AG09319 (cell line): ENCODE measurements at places on chromosomes 6 and 20.

DNA sequence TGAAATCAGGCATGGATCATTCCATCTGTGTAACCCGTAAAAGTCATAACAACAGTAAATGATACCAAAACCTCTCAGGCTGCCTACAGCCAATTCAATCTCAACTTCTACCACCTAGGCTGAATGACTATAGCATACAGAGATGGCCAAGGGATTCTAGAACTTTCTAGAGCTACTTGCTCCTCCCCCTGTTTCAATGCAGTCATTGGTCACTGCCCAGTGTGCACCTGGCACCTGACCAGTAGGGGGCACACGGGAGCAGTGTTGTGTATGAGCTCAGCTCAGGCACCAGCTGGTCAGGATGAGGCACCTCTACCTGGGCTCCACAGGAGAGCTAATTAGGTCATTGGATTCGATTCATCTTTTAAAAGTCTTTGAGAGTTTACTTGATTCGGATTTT lies 86.2 kb downstream of the PLEKHG1 start:
- DNase-seq = no peak

- no peak for DNase-seq
These were observed 1.4 kb downstream of the HLA-B start for GRCh38 chr6:31355583-31355948.

- DNase-seq = no peak
These were observed 84.4 kb upstream of the HDAC2 start for GRCh38 chr6:114055349-114055748.

- no peak for DNase-seq
These were observed 279.6 kb upstream of the JAG1 start for GRCh38 chr20:10953437-10953836.

DNA sequence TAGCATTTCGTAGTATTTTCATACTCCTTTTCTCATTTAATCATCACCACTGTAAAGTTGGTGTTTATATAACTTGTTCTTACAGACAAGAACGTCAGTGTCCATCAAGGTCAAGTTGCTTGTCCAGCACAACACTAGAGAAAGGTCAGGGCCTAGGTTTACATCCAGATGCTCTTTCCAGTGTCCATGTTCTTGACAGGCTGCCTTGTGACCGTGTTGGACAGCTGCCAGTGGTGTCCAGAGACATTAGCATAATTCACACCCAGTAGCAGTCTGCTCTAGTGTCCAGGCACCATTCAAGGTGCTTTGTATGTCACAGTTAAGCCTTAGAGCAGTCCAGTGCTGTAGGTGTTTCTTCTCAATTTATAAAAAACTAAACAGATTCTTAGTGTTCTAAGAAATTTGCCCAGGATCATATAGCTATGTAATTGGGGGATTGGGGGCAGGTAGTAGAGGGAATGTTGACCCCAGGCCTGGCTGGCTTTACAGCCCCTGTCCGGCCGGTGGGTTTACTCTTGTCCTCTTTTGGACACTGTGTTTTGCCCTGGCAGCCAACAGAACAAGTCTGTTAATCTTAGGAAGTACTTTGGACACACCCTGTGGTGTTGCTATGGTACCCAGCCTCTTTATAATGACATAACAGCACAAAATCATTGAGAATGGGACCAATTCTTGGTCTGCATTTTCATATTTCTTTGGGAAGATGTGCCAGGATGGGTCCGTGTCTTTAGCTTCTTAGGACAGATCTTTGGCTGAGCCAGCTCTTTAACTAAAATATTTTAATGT lies 8.0 kb downstream of the STK35 start:
- DNase-seq = no peak

DNA sequence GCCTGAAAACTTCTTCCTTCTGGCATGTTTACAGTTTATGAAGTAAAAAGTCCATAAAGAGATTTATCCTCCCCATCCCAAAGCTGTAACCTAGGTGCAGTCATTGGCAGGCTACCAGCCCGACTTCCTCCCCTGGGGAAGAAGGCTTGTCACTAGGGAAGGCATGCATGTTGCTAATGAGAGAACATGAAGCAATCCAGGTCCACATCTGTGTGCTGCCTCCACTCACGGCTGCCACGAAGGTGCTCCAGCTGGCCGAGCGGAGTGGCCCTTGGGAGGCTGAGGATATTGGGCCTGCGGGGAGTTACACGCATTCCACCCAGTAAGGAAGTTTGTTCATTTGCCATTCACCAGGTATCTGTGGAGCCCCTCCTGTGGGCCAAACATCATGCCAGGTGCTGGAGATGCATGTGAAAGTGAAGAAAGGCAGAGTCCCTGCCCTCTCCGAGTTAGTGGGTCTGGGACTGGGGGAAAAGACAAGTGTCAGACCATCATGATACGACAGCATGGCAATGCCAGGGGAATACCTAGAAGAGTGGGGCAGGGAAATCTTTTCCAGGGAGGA lies 257.0 kb downstream of the NRN1 start:
- DNase-seq = no peak

- no peak for DNase-seq
These were observed 936.7 kb upstream of the CITED2 start for GRCh38 chr6:140311146-140311545.

- no peak for DNase-seq
These were observed 203.2 kb downstream of the RPS12 start for GRCh38 chr6:133017581-133017980.

GRCh38 chr6:141152951-141153350 lies 979.8 kb upstream of the GJE1 start:
- no peak for DNase-seq

DNA sequence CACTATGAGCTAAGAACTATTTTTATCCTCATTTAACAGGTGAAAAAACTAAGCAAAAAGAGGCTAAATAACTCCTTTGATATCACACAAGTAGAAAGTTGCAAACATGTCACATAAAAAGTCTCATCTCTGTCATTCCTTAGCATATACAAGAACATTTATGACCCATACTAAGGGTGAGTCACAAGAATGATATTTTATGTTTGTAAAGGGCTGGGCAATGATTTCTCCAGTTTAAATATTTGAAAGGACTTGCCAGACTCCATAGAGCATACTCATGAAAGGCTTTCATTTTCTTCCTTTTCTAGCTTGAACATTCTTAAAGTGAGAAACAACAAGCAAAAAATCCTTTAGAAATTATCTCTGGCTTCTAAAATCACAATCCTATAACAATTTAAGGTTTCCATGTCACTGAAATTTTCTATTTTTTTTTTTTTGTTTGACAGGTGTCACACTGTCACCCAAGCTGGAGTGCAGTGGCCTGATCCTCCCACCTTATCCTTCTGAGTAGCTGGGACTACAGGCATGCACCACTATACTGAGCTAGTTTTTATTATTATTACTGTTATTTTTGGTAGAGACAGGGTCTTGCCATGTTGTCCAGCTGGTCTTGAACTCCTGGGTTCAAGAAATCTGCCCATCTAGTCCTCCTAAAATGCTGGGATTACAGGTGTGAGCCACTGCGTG lies 338.0 kb upstream of the KHDRBS2 start:
- DNase-seq = no peak

GRCh38 chr6:125169058-125169457 lies 15.5 kb downstream of the TPD52L1 start:
- DNase-seq = no peak

DNA sequence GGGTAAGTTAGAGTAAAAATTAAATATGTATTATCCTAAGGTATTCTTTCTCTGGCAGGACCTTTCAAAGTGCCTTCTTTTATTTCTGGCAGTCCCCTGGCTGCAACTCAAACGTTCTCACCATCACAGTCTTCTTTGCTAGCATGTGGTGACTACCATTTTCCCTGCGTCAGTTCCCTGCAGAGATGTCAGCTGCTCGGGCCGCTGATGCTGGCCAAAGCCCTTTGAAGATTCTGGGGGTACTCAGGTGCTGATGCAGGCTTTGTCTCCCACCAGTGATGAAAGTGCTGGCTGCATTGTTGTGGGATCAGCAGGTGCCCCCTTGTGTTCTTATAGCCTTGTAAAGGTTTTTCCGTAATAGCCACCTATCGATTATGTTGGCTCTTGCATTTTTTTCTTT lies 140.1 kb downstream of the BTBD3 start:
- DNase-seq = no peak

GRCh38 chr6:29945281-29945820 lies 3.0 kb downstream of the HLA-A start:
- no peak for DNase-seq

DNA sequence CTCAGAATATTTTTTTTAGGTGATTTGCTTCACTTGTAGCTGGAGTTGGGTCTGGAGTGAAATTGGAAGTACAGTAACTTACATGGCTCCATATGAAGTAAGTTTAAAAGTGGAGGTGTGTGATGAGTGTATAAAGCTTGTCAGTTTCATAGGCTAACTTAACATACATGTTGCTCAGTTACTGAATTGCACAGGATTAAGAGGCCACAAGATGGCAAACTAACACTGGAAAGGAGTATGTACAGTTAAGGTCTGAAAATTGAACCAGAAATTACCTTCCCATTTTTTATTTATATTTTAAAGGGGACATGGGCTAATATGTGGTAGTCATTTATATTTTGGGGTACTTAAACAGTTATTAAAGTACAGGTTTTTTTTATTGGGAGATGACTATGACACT lies 45.3 kb upstream of the SMIM8 start:
- DNase-seq = no peak

GRCh38 chr6:67009818-67010217 lies 1302.8 kb upstream of the EYS start:
- DNase-seq = no peak

DNA sequence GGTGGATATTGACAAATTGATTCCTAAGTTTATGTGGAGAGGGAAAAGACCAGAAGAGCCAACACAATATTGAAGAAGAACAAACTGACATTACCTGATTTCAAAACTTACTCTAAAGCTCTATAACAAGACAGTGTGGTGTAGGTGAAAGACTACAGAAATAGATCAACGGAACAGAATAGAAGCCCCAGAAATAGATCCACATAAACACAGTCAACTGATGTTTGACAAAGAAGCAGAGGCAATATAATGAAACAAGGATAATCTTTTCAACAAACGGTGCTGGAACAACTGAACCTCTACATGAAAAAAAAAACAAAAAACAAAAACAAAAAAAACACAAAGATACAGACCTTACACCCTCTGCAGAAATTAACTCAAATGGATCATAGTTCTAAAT lies 50.2 kb downstream of the MAP3K5 start:
- no peak for DNase-seq

GRCh38 chr6:33794910-33795623 lies 6.1 kb upstream of the LEMD2 start:
- no peak for DNase-seq

GRCh38 chr6:167697316-167697715 lies 129.4 kb upstream of the AFDN start:
- DNase-seq = no peak

GRCh38 chr6:121531658-121532169 lies 96.3 kb downstream of the GJA1 start:
- no peak for DNase-seq

DNA sequence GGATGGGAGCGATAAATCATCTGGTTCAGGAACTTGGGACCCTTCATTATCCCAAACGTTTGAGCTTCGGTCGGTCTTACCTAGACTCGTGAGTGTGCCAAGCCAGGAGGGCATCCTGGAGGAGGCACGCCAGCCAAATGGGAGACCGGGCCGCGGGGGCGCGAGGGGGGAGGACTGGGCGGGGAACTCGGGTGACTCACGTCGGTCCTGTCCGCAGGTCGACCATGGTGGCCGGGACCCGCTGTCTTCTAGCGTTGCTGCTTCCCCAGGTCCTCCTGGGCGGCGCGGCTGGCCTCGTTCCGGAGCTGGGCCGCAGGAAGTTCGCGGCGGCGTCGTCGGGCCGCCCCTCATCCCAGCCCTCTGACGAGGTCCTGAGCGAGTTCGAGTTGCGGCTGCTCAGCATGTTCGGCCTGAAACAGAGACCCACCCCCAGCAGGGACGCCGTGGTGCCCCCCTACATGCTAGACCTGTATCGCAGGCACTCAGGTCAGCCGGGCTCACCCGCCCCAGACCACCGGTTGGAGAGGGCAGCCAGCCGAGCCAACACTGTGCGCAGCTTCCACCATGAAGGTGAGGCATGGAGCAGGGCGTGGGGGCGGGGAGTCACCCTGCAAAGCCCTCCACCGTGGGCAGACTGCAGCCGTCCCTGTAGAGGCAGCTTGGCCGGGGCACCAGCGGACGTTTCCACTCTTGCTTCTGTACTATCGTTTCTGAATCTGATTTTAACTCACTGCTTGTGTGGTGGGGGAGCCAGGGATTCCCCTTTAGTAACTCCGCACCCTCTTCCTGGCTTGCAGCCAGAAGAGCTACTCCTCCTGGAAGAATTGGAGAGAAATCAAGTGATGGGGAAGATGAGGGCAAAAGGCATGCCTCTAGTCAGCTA lies 2.7 kb downstream of the BMP2 start:
- no peak for DNase-seq

GRCh38 chr20:61678437-61678836 lies 387.2 kb downstream of the TAF4 start:
- DNase-seq = no peak

DNA sequence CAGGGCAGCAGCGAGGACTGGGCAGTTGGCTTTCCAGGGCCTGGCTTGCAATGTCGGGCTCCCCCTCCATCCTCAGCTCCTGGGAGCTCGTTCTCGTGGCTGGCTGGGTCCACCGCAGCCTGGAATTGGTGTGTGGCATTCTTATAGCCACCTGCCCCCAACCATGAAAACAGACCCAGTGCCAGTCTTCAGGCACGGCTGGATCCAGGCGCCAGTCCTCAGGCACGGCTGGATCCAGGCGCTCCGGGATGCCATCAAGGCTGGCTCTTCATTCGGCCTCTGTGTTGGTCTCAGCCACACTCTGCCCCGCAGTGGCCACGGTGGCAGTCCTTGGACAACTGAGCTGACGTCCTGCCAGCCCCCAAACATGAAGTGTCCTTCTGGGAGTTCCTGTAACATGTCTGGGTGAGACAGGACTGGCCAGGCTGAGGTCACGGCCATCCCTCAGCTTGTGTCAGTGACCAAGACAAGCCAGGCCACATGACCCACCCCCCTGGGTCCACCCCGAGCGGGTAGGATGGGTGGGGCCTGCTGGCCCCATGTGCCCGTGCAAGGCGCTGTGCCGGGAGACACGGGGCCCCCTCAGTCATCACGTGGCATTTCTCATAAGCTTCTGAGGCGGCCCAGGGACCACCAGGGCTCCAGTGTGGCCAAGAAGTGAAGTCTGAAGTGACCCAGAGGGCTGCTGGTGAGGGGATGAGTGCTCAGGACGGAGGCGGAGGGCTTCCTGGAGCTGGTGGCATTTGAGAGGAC lies 99.0 kb downstream of the TAF4 start:
- no peak for DNase-seq

GRCh38 chr6:31130751-31131150 lies 8.1 kb downstream of the PSORS1C2 start:
- DNase-seq = no peak

DNA sequence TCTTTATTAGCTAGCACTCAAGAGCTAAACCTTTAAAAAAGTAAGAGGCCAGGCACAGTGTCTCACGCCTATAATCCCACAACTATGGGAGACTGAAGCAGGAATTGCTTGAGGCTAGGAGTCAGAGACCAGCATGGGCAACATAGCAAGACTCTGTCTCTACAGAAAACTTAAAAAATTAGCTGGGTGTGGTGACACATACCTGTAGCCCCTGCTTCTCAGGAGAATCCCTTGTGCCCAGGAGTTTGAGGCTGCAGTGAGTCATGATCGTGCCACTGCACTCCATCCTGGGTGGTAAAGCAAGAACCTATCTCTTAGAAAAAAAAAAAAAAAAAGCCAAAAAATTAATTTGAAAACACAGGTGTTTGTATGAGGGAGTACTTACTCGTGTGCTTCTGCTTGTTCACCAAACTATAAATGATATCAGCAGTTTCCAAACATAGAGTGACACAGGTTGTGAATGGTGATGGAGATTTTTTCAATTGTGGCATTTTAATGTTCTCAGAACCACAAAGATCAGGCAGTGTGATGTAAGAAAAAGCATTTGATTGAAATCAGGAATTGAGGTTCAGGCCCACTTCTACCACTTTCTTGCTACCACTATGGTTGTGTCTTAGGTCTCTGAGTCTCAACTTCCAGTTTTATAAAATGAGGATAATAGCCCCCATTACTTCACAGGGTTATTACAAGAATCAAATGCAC lies 104.9 kb downstream of the FOXO3 start:
- no peak for DNase-seq
